ENCODE measurements at places on chromosomes 11 and 22. TPM values are rescaled to one million over a fixed set of nuclear protein-coding genes. Genes with fewer than 3 reads are reported as not detected.

The MS4A7 gene
- total RNA-seq, result not detected

The OR2AG2 gene
- total RNA-seq, result under 0.01 TPM

The HTR3A gene
- not detected for total RNA-seq

The P2RY2 gene
- 6.5 TPM for total RNA-seq

The DGAT2 gene
- total RNA-seq, result 1.2 TPM

Data from epithelial cell of umbilical artery (primary cell).